ENCODE measurements at places on chromosomes 5 and 9.

- DNase-seq: no peak
These were observed 284.4 kb downstream of the KDM4C start for GRCh38 chr9:7042124-7042523.

GRCh38 chr5:96331210-96331609 is 101.8 kb downstream of the PCSK1 start:
- no peak for DNase-seq

GRCh38 chr9:23081377-23081776 is 634.8 kb downstream of the DMRTA1 start:
- no peak for DNase-seq

- DNase-seq: no peak
These were observed 1129.9 kb downstream of the TAF11L14 start for GRCh38 chr5:18764161-18764560.

DNA sequence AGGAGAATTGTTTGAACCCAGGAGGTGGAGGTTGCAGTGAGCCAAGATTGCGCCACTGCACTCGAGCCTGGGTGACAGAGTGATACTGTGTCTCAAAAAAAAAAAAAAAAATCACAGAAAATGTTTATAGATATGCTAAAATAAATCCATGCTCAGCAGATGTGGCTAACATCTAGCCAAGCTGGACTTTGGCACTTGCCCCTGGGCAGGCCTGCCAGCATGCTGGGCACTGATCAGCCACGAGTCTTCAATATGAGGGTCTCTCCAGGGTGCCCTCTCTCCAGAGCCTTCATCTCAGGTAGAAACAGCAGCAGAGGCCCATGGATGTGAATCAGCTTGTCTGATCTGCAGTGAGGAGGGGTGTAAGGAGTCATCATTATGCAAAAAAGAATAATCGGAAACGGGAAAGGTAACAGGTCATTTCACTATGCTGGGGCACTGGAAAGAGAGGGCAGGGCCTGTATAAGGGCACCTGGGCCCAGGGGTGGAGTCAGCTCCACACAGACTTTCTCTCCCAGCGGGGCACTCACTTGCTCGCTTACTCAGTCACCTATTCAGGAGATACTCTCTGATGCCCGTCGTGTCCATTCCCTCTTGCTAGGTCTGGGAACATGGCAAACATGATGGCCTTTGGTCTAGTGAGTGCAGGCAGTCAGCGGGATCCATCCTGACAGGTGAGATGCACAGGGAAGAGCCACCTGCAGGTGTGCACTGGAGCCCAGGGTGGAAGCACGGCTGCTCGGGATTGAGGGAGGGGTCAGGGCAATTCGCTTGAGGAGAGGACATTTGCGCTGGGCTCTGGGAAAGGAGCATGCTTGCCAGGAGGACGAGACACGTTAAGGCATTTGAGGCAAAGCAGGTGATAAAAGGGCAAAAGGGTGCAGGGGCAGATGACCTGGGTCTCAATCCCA is 17.1 kb downstream of the RNF44 start:
- no peak for DNase-seq
